Activated T-helper 2 cell treated with anti-CD3 and anti-CD28 coated beads, Interferon-gamma antibody, Interleukin-2, Interleukin-4, amounts not matched to agents 10 μg/mL and 5 μg/mL and 100 μg/mL, durations not matched to agents 14 hours and 24 hours and 36 hours (primary cell): ENCODE measurements at places on chromosomes 16 and 17.

GRCh38 chr16:404971-405486, 3.3 kb downstream of the DECR2 start:
- no peaks in the 10 kb centered on the region for H3K36me3 ChIP-seq
- peaks cover 6% of the 10 kb centered on the region for H3K4me1 ChIP-seq
- no peak overlapping the region for H3K4me3 ChIP-seq
- DNase-seq: no peak
- no peaks in the 10 kb centered on the region for H3K27me3 ChIP-seq
- no peak overlapping the region for H3K27ac ChIP-seq

DNA sequence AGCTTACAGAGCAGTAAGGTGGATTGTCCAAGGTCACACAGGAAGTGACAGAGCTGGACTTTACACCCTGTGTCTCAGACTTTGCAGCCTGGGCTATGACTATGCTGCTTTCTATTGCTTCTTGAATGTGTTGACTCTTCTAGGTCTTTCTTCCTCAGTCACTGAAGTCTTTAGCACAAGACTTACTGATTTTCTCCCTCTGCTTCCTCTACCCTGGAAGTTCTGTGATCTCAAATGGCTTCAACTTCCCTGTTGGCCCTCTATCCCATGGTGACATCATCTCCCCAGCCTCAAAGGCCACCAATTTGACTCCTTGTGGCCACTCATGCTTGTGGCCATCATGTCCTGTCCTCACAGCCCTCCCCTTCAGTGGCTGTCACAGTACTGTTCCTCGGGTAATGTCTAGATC, 181.3 kb downstream of the HS3ST3A1 start:
- no peaks in the 10 kb centered on the region for H3K36me3 ChIP-seq
- no peak overlapping the region for H3K4me3 ChIP-seq
- H3K27me3 ChIP-seq: peaks cover 3% of the 10 kb centered on the region
- no peak for DNase-seq

DNA sequence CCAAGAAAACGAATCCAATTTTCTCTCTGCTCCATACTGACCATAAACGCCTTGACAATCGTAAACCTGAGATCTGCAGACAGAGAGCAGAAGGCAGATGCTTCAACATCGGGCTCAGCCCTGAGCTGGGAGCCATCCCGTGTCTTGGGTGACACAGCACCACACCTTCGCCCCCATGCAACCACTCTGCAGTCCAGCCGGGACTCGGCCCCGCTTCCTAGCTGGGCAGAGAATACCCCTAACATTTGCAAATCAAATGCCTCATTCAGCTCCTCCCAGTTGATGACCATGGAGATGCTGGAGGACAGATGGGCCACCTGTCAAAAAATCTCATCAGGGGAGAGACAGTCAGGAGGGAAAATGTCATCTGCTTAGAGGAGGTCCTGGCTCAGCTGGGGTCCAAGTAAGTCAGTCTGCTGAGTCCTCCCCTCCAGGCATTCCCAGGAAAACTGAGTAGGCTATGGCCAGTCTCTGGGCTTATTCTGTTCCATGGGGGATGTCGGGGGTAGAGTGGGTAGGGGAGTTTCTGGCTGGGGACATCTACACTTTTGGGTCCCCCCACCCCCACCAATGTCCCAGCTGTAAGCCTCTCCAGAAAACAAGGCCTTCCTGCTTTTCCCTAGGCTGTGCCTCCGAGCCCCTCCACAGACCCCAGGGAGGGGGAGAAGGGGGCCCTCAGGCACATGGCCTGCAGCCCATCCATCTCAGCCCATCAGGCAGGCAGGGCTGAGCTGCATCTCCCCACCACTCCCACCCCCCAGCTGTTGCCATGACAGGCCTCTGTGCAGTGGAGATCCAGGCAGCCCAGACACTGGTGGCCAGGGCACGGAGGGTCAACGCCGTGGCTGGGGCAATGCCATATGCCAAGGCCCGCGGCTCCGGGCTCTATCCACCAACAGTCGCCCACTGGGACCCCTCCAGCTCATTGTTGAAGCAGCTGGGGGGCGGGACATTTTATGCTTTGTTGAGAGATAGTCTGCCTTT, 158.6 kb downstream of the AXIN2 start:
- H3K36me3 ChIP-seq: no peaks in the 10 kb centered on the region
- H3K4me1 ChIP-seq: no peaks in the 10 kb centered on the region
- no peak overlapping the region for H3K4me3 ChIP-seq
- DNase-seq: no peak
- no peak overlapping the region for H3K27ac ChIP-seq

DNA sequence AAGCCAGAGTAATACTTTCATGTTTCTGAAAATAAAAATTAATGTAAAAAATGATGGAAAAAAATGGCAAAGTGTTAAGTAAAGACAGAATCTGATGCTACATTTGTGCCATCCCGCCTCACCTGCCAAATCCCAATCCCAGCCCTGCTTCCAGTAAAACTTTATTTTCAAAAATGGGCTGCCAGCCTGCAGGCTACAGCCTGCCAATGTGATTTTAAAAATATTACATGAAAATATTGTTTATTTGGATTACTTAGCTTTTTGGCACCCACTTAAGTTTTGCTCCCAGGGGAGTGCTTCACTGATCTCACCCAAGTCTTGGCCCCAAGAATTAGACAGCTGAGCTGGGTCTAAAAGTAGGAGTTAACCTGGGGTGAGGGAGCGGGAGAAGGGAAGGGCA, 112.8 kb downstream of the C16orf78 start:
- H3K27ac ChIP-seq: no peak overlapping the region
- no peak for DNase-seq
- no peaks in the 10 kb centered on the region for H3K36me3 ChIP-seq
- peaks cover 13% of the 10 kb centered on the region for H3K27me3 ChIP-seq

- no peak overlapping the region for H3K27ac ChIP-seq
- no peak for DNase-seq
- peaks cover 5% of the 10 kb centered on the region for H3K4me1 ChIP-seq
- H3K27me3 ChIP-seq: no peaks in the 10 kb centered on the region
Measured at GRCh38 chr16:29845656-29846055, 17.4 kb downstream of the CDIPT start.

- H3K36me3 ChIP-seq: peaks cover 33% of the 10 kb centered on the region
- no peak for DNase-seq
- H3K4me3 ChIP-seq: no peak overlapping the region
- no peaks in the 10 kb centered on the region for H3K27me3 ChIP-seq
- peaks cover 7% of the 10 kb centered on the region for H3K4me1 ChIP-seq
- no peak overlapping the region for H3K27ac ChIP-seq
Measured at GRCh38 chr16:3475604-3476375, 19.5 kb downstream of the C16orf90 start.

GRCh38 chr17:8105957-8106398, 12.3 kb downstream of the ALOXE3 start:
- H3K27ac ChIP-seq: no peak overlapping the region
- H3K4me3 ChIP-seq: no peak overlapping the region
- peaks cover 2% of the 10 kb centered on the region for H3K4me1 ChIP-seq
- H3K36me3 ChIP-seq: no peaks in the 10 kb centered on the region
- peaks cover 12% of the 10 kb centered on the region for H3K27me3 ChIP-seq

DNA sequence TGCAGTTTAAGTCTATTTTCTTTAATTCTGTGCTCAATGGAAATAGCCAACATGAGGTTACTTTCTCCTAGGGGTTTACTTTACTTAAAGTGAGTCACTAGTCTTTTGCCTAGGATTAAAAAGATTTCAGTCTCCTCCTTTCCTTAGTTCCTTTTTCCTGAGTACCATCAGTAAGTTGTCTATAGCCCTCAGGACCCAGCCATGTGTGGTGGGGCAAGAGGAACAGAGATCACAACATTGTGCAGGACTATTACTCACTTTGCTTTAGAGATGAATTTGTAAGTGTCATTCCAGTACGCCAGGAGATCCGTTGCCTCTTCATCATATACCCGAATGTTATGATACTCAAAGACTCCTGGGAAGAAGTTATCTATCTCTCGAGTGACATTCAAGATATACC, 27.7 kb upstream of the CORO6 start:
- no peaks in the 10 kb centered on the region for H3K27me3 ChIP-seq
- H3K27ac ChIP-seq: no peak overlapping the region

DNA sequence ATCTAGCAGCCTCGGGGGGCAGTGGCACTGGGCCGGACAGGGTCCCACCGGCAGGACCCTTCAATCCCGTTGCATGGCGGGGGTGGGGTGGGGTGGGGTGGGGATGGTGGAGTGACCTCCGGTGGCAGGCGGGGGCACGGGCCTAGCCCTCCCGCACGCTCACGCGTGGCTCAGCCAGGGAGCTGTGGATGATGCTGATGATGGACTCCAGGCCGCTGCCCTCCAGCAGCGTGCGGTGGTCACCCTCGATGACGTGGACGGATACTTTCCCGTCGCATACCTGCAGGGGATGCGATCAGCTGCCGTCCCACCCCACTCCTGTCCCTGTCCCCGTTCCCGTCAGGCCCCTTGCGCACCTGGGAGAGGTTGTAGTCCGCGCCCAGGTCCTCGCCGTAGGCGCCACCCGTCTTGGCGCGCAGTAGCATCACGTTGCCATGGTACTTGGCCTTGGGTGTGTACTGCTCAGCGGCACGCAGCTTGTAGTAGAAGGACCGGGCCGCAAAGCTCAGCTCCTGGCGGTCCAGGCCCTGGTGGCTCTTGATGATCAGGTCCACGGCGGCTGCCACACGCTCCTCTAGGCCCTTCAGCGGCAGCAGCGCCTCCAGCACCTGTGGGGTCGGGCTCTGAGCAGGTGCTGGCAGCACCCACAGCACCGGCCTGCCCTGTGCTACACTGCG, 13.5 kb upstream of the DUS1L start:
- no peaks in the 10 kb centered on the region for H3K4me1 ChIP-seq
- H3K27me3 ChIP-seq: no peaks in the 10 kb centered on the region
- DNase-seq: no peak
- no peak overlapping the region for H3K27ac ChIP-seq
- peaks cover 32% of the 10 kb centered on the region for H3K36me3 ChIP-seq
- H3K4me3 ChIP-seq: no peak overlapping the region

- no peaks in the 10 kb centered on the region for H3K4me1 ChIP-seq
- no peak for DNase-seq
- H3K27me3 ChIP-seq: no peaks in the 10 kb centered on the region
- no peak overlapping the region for H3K27ac ChIP-seq
- H3K36me3 ChIP-seq: no peaks in the 10 kb centered on the region
Measured at GRCh38 chr16:6165330-6165979, 1067.9 kb upstream of the EEF2KMT start.

- no peaks in the 10 kb centered on the region for H3K36me3 ChIP-seq
- DNase-seq: no peak
- H3K27me3 ChIP-seq: no peaks in the 10 kb centered on the region
- H3K4me3 ChIP-seq: no peak overlapping the region
- H3K27ac ChIP-seq: no peak overlapping the region
Measured at GRCh38 chr17:81067391-81067811, 32.5 kb downstream of the BAIAP2 start.

DNA sequence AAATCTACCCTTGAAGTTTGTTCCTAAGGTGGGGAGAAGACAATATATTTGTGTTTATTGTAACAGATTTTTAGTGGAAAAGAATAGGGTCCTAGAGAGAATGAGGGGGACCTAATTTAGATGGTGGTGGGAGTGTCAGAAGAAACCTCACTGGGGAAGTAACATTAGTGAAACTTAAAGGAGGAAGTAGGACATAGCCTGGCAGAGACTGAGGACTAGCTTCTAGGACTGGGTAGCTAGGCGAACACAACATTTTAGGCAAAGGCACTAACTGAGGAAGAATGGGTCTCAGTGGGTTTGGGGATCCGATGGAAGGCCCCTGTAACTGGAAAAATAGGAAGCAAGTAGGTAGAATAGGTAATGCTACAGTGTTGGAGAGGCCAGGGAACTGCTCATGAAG, 4.2 kb upstream of the ARL2BP start:
- no peak overlapping the region for H3K4me3 ChIP-seq
- H3K27me3 ChIP-seq: no peaks in the 10 kb centered on the region
- DNase-seq: no peak
- peaks cover 17% of the 10 kb centered on the region for H3K4me1 ChIP-seq
- H3K27ac ChIP-seq: no peak overlapping the region

GRCh38 chr16:20303012-20303411, 24.3 kb downstream of the GP2 start:
- no peak overlapping the region for H3K4me3 ChIP-seq
- H3K27ac ChIP-seq: no peak overlapping the region
- no peaks in the 10 kb centered on the region for H3K36me3 ChIP-seq
- H3K27me3 ChIP-seq: no peaks in the 10 kb centered on the region
- no peak for DNase-seq

DNA sequence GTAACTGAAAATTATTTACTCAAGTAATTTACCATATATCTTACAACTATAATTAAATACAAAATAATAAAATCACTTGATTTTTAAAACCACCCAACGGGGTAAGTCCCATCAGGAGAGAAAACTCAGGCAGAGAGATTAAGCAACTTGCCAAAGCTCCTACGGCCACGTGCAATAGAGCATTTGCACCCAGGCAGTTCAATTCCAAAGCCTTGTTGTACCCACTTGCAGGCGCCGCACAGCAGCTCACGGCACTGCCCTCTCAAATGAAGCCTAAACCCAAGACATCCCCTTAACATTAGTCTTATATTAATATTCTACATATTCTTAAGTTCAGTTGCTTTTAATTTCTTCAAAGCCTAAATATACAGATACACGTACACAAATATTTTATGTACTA, 75.7 kb downstream of the SPAG9 start:
- no peaks in the 10 kb centered on the region for H3K27me3 ChIP-seq
- no peak overlapping the region for H3K4me3 ChIP-seq
- H3K27ac ChIP-seq: no peak overlapping the region
- peaks cover under 1% of the 10 kb centered on the region for H3K4me1 ChIP-seq
- H3K36me3 ChIP-seq: peaks cover 12% of the 10 kb centered on the region
- DNase-seq: no peak

GRCh38 chr17:81576621-81577277, 24.6 kb upstream of the FAAP100 start:
- no peak overlapping the region for H3K4me3 ChIP-seq
- H3K27me3 ChIP-seq: no peaks in the 10 kb centered on the region
- peaks cover 3% of the 10 kb centered on the region for H3K4me1 ChIP-seq
- no peak overlapping the region for H3K27ac ChIP-seq

DNA sequence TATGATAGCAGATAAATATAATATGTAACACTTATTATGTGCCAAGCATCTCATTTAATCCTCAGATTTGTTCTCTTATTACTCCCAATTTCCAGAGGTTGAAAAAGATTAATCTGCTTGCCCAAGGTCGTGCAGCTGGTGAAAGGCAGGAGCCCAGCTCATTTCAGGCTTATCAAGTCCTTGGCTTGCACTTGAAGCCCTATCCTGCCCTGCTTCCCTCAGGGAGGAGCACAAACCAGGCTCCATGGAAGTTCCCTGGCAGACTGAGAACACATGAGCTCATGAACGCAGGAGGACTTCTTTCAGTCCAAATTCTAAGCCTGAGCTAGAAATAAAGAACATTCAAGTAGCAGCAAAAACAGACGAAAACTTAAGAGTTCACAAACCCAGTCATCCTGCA, 74.8 kb downstream of the USP31 start:
- peaks cover 12% of the 10 kb centered on the region for H3K36me3 ChIP-seq
- H3K4me3 ChIP-seq: no peak overlapping the region
- H3K4me1 ChIP-seq: no peaks in the 10 kb centered on the region
- no peaks in the 10 kb centered on the region for H3K27me3 ChIP-seq
- H3K27ac ChIP-seq: no peak overlapping the region

GRCh38 chr16:25925421-25925820, 233.7 kb downstream of the HS3ST4 start:
- no peak overlapping the region for H3K27ac ChIP-seq
- no peaks in the 10 kb centered on the region for H3K4me1 ChIP-seq
- DNase-seq: no peak
- peaks cover 2% of the 10 kb centered on the region for H3K27me3 ChIP-seq

- DNase-seq: no peak
- H3K27ac ChIP-seq: no peak overlapping the region
- no peaks in the 10 kb centered on the region for H3K36me3 ChIP-seq
- H3K4me1 ChIP-seq: no peaks in the 10 kb centered on the region
- H3K4me3 ChIP-seq: no peak overlapping the region
Measured at GRCh38 chr16:22641131-22641628, 130.5 kb downstream of the NPIPB5 start.
